ENCODE measurements at places on chromosomes 5 and 9. TPM values are rescaled to one million over a fixed set of nuclear protein-coding genes. Genes with fewer than 3 reads are reported as not detected.

LRRTM2 gene
- 1.1 TPM for total RNA-seq

SLC6A18 gene
- not detected for total RNA-seq

GRCh38 chr5:78751872-78752271, 103.3 kb upstream of the LHFPL2 start:
- H3K36me3 ChIP-seq: no peaks in the 10 kb centered on the region
- H3K27ac ChIP-seq: no peak overlapping the region
- no peaks in the 10 kb centered on the region for H3K27me3 ChIP-seq
- no peak overlapping the region for H3K4me3 ChIP-seq
- no peak for DNase-seq

MZB1 gene
- 0.95 TPM for total RNA-seq

GRCh38 chr9:127308652-127309434, 44.3 kb downstream of the GARNL3 start:
- H3K27me3 ChIP-seq: no peaks in the 10 kb centered on the region
- peaks cover 15% of the 10 kb centered on the region for H3K4me1 ChIP-seq
- no peak overlapping the region for H3K27ac ChIP-seq
- H3K4me3 ChIP-seq: no peak overlapping the region

All from adrenal gland (tissue), 19 donors.